ENCODE measurements at places on chromosomes 6 and 20.

- DNase-seq, result no peak
These were observed 54.2 kb downstream of the DSTN start for GRCh38 chr20:17624070-17624469.

- DNase-seq, result no peak
These were observed 18.3 kb upstream of the GTSF1L start for GRCh38 chr20:43744966-43745730.

DNA sequence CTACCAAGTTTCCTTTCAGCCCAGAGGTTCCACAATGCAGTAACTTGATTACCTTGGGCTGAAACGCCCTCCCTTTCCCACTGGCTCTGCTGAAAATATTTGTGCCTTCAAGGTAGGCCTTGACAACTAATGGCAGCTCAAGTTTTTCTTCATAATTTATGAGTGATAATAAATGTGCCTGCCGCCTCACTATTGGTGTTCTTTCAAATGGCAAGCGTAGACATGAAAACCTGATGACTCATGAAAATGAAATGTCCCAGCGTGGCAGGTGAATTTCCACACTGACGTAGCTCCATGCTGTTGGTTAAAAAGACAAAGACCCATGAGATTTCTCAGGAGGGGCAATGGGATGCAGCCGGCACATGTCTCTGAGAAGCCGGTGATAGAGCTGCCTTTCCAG, 107.2 kb upstream of the GGTLC1 start:
- DNase-seq, result no peak

- no peak for DNase-seq
These were observed 48.2 kb upstream of the SRSF6 start for GRCh38 chr20:43409577-43409913.

- no peak for DNase-seq
These were observed 1492.5 kb downstream of the HACE1 start for GRCh38 chr6:103367212-103367611.

DNA sequence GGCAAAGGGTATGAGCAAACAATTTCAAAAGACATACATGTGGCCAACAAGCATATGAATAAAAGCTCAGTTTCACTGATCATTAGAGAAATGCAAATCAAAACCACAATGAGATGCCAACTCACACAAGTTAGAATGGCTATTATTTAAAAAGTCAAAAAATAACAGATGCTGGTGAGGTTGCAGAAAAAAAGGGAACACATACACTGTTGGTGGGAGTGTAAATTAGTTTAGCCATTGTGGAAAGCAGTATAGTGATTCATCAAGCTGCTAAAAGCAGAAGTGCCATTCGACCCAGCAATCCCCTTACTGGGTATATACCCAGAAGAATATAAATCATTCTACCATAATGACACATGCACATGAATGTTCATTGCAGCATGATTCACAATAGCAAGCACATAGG, 6.7 kb upstream of the KHDC1L start:
- no peak for DNase-seq

DNA sequence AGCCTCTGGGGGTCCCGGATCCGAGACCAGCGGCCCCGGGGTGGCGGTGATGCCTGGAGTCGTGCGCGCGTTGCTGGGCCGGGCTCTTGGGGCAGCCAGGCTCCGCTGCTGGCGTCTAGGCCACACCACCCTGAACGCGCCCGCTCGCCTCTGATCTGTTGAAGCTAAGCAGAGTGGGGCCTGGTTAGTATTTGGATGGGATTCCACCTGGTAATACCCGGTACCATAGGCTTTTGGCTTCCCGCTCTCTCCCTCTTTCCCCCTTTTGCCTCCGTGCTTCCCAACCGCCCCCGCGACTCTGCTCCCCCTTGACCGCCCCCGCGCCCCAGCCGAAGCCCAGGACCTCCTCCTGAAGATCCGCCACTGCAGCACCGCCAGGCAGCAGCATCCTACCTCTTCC, 1383.5 kb upstream of the DEFB115 start:
- no peak for DNase-seq

DNA sequence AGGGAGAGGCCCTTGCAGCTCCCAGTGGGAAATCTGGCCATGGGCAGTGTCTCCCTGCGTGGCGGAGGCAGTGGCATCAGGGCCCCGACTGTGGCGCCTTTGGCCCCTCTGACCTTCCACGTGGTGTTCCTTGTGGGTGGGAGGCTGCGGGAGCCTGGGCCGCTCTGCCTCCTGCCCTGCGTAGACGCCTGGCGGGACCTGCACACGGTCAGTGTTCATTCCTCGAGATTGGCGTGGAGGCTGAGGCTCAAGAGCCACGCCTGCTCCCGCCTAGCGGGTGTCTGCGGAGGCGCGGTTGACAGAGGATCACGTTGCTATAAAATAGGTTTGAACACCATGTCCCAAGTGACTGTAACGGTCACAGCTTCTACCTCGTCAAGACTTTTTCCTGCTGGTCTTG, 14.0 kb downstream of the COL9A3 start:
- DNase-seq, result no peak

- DNase-seq, result no peak
These were observed at the start of gene EBF4 for GRCh38 chr20:2692036-2692885. TSS of gene EBF4 (plus strand) at chr20:2692780. CDS start at chr20:2693646, 866 bp downstream.

GRCh38 chr20:47348539-47349142, 7.9 kb downstream of the ZMYND8 start:
- no peak for DNase-seq

DNA sequence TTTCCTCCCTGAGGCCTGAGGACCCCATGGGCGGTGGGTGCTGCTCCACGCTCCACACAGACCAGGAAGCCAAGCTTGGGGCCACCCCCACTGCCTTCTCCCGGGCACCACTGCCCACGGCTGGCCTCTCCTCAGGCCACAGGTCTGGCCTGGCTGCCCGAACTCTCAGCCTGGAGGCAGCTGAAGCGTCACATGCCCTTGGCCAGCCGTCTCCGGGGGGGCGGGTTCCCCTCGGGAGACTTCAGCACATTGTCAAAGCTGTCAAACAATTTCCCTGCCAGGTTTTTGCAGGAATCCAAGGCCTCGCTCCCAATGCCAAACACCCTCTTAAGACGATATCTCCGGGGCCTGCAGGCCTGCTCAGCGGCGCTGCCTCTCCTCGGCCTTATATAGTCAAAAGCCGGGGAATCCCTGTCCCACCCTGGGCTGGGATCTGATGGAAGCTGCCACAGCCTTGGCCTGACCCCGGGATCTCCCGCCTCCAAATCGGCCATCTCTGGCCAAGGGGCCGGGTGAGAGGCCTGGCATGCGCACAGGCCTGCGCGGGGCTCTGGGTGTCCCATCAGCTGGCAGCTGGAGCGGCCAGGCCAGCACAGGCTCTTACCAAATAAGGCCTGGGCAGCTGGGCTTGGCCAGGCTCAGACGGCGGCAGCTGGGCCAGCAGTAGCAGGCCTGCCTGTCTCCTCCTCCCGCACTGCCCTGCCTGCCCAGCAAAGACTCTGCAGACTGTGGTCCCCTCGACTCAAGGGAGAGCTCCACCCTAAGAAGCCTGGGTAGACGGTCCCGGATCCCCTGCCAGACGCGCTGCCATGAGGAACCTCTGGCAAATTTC, 49.7 kb downstream of the RBM38 start:
- DNase-seq, result peak; percentile 77

GRCh38 chr6:129683601-129684322, 26.2 kb downstream of the ARHGAP18 start:
- no peak for DNase-seq

DNA sequence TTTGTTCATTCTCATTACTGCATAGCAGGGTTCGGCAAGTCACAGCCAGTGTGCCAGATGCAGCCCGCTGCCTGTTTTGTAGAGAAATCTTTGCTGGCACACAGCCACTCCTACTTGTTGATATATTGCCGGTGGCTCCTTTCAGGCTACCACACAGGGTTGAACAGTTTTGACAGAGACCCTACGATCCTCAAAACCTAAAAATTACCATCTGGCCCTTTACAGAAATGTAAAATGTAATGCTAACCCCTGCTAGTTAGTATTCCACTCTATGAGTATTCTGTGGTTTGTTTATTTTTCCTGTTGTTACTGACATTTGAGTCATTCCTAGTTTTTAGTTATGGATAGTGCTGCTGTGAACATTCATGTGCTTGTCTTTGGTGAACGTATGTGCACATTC, 11.5 kb downstream of the DHX35 start:
- DNase-seq, result no peak

GRCh38 chr6:133241086-133241900, at the start of gene EYA4:
TSS of gene EYA4 (plus strand) at chr6:133241357. CDS start at chr6:133274781, 33,424 bp downstream.
- no peak for DNase-seq

- DNase-seq, result peak; percentile 6
These were observed 29.3 kb upstream of the TRIM27 start for GRCh38 chr6:28953039-28953584.

DNA sequence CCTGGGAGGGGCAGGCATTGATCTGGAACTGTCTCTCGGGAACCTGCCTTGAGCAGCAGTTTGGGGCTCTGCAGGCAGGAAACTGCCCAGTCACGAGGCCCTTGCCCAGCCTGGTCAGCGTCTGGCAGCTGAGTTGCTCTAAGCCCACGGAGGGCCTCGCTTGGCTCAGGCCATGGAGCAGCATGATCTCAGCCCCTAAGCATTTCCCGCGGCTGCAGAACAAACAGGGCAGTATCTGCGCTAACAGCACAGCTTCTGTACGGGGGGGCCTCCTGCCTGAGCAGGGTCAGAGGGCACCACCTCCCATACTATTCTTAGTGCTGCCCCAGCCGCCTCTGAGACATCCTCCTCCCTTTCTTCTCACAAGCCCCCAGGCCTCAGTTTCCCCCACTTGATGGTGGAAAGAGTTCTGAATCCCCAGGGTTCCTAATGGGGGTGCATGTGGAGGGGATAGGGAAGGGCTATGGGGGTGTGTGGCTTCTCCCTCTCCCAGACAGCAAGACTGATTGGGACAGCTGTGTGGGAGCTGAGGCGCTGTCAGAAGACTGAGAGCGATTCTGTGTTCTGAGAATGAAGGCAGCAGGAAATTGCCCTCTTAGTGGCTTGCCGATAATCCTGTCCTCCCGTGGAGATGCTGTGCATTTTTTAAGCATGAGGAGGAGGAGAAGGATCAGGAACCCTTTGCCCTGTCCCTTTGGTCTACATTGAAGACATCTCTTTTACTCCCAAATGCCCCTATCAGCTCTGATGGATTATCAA, 46.4 kb downstream of the MOCS1 start:
- peak; percentile 86 for DNase-seq

DNA sequence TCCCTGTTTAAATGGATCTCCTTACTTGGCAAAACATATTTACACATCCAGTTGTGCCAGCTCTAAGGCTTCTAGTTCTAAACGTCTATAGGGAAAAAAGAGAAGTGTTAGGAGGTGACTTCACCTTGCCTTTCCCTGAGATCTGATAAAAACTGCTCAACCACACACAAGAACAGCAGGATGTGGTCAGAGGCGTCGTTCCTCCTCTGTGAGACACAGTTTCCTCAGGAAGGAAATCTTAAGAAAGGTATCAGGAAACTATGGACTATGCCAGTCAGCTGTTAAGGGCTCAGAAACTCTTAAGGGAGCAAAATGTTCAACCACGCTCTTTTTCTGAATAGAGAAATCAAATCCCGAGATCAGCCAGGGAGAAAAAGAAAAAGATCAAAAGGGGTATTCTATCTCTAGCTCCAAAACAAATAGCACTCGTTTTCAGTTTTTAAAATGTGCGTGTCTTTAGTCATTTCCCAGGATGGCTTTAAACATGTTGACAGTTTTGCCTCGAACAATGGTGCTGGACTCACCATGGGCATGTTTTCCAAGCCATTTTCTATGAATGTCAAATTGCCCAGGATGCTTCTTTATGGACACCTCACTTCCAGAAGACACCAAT, 154.5 kb downstream of the HACE1 start:
- DNase-seq, result peak; percentile 20

DNA sequence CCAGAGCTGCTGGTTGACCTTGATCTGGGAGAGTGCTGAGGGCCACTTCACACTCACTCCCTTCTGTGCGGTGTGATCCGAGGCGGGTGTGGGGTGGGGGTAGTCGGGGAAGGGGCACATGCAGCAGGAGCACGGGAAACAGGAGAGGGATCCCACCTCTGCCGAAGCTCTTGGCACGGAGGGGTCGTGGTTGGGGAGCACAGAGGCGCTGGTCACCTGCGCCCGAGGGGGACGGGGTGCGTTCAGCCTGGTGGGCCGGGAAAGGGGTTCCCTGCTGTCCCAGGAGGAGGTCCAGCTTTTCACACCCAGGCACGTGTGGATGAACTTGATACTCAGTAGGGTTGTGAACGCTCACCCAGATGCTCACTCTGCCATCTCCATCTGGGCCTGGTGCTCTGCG, 17.3 kb downstream of the SS18L1 start:
- DNase-seq, result no peak

GRCh38 chr6:71047417-71047816, 90.6 kb upstream of the B3GAT2 start:
- DNase-seq, result no peak

DNA sequence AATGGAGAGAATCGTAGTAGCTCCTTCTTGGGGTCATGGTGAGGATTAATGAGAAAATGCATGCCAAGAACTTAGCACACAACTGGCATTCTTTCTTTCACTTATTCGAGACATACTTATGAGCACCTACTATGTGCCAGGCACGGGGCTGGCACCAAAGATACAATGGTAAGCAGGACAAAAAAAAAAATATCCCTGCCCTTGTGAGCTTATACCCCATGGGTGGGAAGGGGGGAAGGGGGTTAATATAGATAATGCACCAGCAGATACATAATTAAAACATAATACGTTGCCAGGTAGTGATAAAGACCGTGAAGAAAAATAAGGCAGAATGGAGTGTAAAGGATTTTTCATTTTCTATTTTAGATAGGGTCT, 8.3 kb downstream of the SLC13A3 start:
- no peak for DNase-seq

DNA sequence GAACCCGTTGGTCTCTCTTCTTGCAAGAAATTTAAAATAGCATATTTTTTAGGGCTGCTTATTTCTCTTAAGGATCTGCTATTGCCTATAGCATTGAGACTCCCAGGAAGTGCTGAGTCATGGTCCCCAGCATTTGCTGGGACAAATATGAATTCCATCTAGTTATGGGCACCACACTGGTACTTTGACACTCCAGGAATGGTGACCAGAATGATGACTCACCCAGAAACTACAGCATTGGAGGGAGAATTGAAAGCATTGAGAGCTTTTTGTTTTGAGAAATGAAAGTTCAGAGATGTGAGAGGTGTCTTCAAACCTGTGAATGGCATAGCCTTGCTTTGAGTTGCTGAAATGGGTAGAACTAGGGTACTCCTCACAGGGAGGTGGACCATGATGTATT, 699.7 kb downstream of the DHX35 start:
- DNase-seq, result no peak

- DNase-seq, result no peak
These were observed 432.8 kb downstream of the CD83 start for GRCh38 chr6:14550410-14550809.

DNA sequence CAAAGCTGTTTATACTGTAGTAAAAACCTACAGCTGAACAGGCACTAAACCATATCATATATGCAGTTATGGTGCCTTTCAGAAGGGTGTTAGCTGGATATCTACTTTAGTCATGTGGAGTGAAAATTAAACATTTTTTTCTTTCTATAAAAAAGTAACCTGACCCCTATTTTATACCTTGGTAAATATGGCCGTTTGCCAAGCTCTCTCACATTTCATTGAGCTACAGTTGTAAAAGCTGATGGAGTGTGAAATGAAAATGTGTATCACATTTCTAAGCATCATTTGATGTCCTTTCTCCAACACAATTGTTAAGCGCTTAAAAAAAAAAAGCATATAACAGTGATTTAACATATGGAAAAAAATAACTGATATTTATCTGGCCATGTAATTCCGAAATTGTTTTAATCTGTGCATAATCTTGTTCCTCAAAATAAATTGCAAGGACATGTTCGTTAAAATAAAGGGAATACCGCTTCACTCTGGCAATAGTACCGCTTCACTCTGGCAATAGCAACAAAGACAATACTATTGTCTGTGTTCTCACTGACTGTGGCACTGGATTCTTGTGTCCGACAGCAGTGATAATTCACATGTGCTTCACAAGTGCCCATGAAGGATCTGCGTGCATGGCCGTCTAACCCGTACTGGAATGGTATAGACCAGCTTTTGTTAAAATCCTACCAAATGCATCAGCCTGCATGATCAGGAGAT, 391.8 kb upstream of the SOX4 start:
- DNase-seq, result no peak

All from amygdala (tissue), 56 donors.